Chondrocyte (in vitro differentiated cells): ENCODE measurements at places on chromosomes 4 and X.
A peak's percentile ranks its signal among the peaks of the same experiment; 100 is the strongest.

DNA sequence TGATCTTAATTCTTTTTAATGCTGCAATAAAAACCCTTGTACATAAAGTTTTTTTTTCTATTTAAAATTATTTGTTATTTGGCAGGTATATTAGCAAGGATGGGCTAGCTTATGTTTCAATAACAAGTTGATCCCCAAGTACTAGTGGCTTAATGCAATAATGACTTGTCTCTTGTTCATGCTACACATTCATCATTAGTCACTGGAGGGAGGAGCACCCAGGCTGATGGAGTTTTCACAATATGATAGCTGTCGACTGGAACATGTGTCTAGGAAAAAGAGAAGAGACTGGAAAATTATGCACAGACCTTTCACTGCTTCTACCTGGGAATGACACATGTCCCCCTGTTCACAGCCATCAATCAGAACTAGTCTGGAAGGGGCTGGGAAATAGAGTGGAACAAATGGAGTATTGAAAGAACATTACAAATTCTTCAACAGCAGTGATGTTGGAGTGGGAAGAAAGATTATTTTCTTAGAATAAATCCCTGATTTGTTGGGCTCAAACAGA, 387.9 kb upstream of the RPS6KA3 start:
- H3K27ac ChIP-seq: no peak overlapping the region
- no peaks in the 10 kb centered on the region for H3K27me3 ChIP-seq
- no peak for DNase-seq
- no peaks in the 10 kb centered on the region for H3K36me3 ChIP-seq

DNA sequence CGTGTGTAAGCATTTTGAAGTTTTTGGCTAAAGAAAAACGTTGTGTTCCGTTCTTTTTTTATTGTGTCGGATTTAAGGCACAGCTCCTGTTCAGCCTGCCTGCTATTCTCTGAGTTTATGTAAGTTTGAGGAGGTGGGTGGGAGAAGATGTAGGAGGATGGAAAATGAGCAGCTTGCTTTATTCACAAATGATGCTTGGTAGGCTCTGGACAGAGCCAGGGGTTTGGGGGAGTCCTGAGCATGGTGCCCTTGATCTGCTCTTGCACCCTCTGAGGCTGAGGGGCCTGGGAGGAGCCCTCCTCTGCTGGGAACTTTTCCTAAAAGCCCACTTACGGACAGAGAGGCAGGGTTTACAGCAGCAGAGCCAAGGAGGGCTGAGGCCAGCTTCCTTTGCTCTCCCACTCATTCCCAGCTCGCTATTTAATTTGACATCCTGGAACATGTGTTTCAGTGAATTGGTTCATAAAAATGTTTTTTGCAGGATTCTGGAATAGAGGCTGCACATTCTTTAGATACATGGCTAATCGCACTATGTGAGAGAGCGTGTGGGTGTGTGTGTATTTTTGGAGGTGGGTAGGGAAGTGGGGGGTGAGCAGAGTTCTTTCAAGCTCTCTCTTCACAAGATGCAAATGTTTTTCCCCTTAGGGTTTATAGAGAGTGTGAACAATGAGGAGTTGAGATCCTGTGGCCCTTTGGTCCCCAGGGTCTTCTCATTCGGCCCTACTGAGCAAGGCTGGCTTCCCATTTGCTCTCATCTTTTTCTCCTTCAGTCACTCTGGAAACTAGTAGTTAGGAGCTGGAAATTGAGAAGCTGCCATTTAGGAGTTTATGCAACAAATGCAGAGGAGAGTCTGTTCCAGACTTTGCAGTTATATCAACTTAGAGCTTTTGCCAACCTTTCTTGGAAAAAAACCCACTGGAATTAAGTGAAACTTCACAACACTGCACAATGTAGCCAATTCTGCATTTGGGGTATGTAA, 32.1 kb downstream of the TMEM131L start:
- no peaks in the 10 kb centered on the region for H3K27me3 ChIP-seq
- H3K4me3 ChIP-seq: peak overlapping the region; percentile 33
- H3K27ac ChIP-seq: peak overlapping the region; percentile 72
- H3K36me3 ChIP-seq: no peaks in the 10 kb centered on the region
- peaks cover 37% of the 10 kb centered on the region for H3K4me1 ChIP-seq

DNA sequence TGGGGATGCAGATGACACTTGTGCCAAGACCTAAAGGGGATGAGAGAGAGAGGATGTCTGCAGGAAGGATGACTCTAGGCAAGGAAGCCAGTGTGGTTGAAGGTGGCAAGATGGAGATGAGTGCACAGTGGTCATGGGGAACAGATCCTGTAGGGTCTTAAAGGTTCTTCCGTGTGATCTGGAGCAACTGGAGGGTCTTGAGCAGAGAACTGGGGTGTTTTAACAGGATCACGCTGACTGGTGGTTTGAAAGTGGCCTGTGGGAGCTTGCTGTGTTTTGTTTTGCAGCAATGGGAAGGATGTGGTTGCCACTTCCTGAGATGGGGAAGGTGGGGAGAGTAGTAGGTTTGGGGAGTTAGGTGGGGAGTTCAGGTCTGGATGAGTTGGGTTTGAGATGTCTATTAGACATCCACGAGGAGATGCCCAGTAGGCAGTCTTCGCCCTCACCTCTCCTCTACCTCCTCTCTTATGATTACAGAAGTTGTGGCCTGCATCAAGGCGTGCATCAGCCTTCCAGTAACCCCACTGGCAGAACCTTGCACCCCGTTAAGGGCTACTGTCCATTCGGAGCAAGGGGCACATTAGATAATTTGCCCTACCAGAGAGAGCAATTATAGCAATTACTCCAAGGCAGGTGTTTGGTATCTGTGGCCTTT, 1.4 kb upstream of the STBD1 start:
- H3K4me1 ChIP-seq: peaks cover 59% of the 10 kb centered on the region
- H3K36me3 ChIP-seq: peaks cover 9% of the 10 kb centered on the region
- no peaks in the 10 kb centered on the region for H3K27me3 ChIP-seq
- peak overlapping the region; percentile 60 for H3K27ac ChIP-seq
- no peak for DNase-seq

DNA sequence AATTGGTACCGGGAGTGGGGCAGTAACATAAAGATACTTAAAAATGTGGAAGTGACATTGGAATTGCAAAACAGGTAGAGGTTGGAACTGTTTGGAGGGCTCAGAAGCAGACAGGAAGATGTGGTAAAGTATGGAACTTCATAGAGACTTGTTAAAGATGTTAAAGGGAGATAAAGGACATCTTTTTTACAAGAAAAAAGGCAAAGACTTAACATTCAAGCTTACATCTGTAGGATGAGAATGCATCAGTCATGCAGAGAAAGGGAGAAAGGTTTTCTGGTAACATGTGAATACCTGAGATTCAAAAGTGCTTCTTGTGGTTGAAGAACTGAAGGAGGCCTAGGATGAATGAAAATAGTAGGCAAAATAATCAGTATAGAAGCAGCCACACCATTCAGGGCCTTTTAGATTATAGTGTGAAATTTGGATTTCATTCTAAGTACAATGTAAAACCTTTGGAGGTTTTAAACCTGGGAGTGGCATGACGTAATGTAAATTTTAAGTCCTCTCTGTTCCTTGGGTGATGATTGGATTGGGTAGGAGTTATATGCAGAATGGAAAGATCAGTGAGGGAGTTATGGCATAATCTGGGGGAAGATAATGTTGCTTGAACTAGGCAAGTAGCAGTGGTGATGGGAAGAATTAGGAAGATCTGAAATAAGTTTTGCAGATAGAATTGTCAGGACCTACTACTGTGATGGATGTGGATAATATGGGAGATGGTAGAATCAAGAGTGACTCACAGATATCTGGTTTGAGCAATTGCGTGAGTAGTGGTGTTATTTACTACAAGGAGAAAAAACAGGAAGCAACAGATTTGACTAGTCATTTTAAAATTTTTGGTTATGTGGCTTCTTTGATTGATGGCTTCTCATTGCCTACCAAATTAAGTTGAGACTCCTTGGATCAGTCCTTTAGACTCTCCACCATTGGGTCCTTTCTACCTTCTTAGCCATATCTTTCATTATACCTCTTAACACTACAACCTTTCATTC, 138.7 kb downstream of the VSIG4 start:
- no peak overlapping the region for H3K4me3 ChIP-seq
- no peak for DNase-seq
- no peak overlapping the region for H3K27ac ChIP-seq
- H3K4me1 ChIP-seq: no peaks in the 10 kb centered on the region

- H3K36me3 ChIP-seq: peaks cover 3% of the 10 kb centered on the region
- peak; percentile 73 for DNase-seq
- no peak overlapping the region for H3K27ac ChIP-seq
- no peak overlapping the region for H3K4me3 ChIP-seq
- peaks cover 6% of the 10 kb centered on the region for H3K27me3 ChIP-seq
Observed at GRCh38 chr4:2786152-2786671, 6.7 kb upstream of the SH3BP2 start.

- H3K36me3 ChIP-seq: peaks cover 7% of the 10 kb centered on the region
- DNase-seq: no peak
- no peak overlapping the region for H3K4me3 ChIP-seq
- peaks cover 12% of the 10 kb centered on the region for H3K4me1 ChIP-seq
Observed at GRCh38 chrX:9681422-9681821, 84.2 kb downstream of the GPR143 start.

- no peak overlapping the region for H3K27ac ChIP-seq
- no peak for DNase-seq
- H3K36me3 ChIP-seq: no peaks in the 10 kb centered on the region
Observed at GRCh38 chr4:8224267-8224974, 25.3 kb downstream of the SH3TC1 start.
